ENCODE measurements at places on chromosomes 12 and 14.
A peak's percentile ranks its signal among the peaks of the same experiment; 100 is the strongest.

- DNase-seq: no peak
Measured at GRCh38 chr12:12521888-12522287, 40.8 kb downstream of the DUSP16 start.

GRCh38 chr12:54398995-54399793, 14.7 kb upstream of the ZNF385A start:
- DNase-seq: peak; percentile 71

GRCh38 chr12:120263748-120264085, 1.8 kb downstream of the PXN start:
- no peak for DNase-seq

GRCh38 chr12:108193917-108194316, 64.8 kb downstream of the WSCD2 start:
- DNase-seq: no peak

DNA sequence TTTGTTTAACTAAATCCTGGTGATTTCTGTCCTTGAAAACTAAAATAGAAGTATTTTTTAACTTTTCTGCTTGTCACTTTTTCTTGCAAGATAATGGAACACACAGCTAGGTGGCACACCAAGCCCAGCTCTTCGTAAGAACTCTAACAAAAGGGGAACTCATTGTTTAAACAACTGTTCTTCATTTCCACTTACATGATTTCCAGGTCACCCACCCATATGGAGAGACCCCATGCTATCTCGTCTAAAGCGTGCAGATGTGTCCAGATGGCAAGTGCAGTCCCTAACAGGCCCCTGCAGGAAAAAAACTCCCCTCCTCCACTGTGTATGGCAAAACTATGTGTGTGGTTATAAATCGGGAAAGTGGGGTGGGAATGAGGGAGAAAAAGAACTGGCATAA, 43.3 kb upstream of the NT5DC3 start:
- DNase-seq: no peak

DNA sequence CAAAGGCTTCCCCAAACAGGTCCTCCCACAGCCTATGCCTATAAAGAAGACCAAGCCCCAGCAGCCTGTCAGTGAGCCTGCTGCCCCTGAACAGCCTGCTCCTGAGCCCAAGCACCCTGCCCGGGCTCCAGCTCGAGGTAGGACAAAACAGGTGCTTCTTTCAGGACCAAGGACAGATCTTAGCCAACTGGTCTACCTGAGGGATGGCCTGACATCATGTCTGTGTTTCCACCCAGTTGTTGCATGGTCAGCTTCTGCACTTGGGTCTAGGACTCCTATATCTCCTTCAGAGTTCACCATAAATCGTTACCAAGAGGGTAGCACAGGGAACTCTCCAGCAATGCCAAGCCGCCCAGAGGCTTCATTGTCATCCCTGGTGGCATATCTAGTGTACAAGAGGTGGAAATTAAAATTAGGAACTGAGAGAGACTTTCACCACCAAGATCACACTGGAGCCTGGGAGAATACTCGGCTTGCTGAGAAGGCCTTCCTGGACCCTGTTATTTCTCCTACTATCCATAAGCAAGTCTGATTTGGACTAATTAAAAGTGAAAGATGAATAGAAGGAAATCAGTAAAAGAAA, 38.2 kb upstream of the OAS1 start:
- no peak for DNase-seq

DNA sequence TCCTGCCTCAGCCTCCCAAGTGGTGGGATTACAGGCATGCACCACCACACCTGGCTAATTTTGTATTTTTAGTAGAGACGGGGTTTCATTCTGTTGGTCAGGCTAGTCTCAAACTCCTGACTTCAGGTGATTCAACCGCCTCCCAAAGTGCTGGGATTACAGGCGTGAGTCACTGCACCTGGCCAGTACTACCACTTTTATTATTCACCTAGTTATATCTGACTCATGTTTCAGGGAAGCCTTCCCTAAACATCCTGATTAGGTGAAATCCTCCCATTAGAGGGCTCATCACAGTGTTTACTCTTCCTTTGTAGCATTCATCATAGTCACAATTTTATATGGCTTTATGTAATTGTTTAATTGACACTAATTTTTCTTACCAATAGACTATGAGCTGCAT, 295.3 kb upstream of the SOX5 start:
- peak; percentile 30 for DNase-seq

GRCh38 chr12:52080403-52081251, 1.1 kb downstream of the SMIM41 start:
- no peak for DNase-seq

DNA sequence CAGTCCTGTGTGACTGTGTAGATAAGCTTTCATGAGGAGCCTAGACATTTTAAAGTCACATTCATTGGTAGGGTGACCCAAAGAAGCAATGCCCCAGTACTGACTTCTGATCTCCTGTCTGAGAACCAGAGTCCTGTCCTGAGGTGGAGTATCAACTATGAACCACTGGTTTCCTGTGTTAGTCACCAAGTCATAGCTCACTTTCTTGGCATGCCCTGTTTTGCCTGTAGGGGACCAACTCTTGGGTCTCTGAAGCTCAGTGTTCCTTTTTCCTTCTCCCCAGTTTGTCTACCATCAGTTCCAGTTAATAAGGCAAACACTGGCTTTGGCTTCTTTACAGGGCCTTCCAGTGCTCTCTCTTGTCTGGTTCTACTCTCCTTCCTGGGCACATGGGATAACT, 97.4 kb downstream of the C12orf75 start:
- no peak for DNase-seq

GRCh38 chr14:81655423-81656314, 122.0 kb upstream of the SEL1L start:
- DNase-seq: no peak

GRCh38 chr14:68983191-68983590, 4.1 kb upstream of the ACTN1 start:
- DNase-seq: no peak

GRCh38 chr12:56683-57346, 9.8 kb upstream of the IQSEC3 start:
- DNase-seq: no peak

DNA sequence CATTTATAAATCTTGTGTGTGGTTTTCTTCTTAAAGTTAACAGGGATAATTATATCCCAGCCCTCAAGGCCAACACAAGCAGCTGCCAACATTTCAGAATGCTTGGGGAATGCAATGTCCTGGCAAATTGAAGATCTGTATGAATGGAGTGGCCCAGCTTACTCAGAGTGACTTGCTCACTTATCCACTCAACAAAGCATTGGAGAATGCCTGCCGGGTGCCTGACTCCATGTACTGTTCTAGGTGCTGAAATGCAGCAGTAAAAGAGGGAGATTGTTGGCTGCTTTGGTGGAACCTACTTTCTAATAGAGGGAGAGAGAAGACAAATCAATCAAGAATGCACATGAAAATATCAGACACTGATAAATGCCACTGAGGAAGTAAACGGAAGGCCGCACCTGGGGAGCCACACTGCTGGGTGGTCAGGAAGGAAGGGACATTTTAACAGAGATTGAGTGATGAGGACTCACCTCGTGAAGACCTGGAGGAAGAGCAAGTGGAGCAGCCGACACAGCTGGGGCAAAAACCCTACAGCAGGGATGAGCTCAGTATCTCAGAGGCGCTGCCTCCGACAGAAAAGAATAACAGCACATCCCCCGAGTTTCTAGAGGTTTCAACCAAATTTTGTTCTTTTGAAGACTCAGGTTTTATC, 61.2 kb upstream of the VASH1 start:
- no peak for DNase-seq
